ENCODE measurements at places on chromosomes 7 and 10.

GRCh38 chr7:25031007-25031406, 51.0 kb upstream of the OSBPL3 start:
- no peak for DNase-seq

DNA sequence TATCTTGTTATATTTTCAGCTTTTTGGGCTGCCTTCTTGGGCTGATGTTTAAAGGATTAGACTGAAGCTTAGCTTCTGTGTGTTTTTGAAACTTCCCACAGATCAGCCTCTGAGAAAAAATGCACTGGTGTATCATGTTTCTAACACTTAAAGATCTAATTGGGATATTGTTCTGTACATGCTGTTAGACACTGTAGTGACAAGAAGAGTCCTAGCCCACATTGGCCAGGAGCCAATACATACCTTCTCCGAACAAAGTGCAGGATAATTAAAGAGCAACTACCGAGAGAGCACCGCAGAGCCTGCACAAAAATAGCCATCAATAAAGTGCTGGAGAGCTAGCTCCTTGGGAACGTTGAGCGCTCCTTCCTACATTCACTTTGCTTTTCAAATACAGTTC, 289.4 kb upstream of the SP8 start:
- no peak for DNase-seq

DNA sequence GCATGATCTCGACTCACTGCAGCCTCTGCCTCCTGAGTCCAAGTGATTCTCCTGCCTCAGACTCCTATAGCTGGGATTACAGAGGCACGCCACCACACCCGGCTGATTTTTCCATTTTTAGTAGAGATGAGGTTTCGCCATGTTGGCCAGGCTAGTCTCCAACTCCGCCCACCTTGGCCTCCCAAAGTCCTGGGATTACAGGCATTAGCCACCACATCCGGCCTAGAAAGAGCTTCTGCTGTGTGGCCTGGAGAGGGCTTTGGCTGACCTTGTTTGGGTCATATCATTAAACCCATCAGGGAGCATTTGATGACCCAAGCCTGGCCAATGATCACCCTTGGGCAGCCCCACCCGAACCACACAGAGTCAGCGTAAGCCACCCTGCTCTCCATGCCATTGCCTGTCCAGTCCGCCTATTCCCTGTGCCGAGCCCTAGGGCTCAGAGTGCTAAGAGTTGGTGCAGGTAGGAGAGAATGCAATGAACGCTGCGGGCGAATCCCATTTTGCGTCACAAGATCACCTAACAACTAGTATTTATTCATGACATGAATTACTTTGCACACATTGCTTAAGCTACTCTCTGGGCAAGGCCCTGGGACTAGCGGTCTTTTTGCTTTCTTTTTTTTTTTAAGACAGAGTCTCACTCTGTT, 22.3 kb upstream of the GDI2 start:
- no peak for DNase-seq

DNA sequence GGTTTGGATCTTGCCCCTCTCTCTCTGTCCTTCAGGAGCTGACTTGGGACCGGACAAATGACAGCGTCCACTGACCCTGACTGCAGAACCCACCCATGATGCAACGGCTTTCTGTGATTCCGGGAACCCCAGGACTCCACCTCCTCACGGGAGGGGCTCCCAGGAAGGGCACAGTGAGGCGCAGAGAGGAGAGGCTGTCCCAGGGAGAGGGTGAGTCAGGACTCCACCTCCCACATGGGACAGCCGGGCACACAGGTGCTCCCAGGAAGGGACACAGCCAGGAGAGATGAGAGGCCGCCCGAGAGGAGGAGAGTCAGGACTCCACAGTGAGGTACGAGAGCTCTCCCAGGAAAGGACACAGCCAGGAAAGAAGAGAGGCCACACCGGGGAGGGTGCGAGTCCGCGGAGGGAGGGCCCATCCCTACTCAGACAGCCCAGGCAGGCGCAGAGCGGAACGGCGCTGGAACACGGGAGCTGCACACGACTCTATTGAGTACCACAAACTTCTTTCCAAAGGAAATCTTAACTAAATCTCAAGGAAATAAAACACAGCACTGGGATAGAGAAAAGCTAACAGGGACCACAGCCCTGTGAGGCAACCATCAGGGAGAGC, 162.5 kb downstream of the MAD1L1 start:
- DNase-seq, result no peak

DNA sequence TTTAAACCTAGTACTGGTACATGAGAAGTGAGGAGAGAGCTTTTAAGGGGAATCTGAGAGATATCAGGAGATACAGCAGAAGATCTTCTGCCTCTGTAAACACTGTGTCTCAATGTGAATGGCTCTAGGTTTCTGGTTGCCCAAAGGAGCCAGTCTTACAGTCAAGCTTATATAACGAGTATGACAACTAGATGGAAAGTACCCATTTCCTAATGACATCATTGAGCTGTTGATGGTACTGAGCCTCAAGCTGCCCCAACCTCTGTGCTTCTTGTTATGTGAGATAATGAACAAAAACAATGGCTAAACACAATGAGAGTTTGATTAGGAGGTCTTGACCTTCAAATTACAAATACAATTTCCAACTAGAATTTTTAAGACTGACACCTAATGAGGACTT, 451.5 kb downstream of the SORCS1 start:
- no peak for DNase-seq

- no peak for DNase-seq
Observed at GRCh38 chr10:24834869-24835268, 111.2 kb upstream of the ARHGAP21 start.

- no peak for DNase-seq
Observed at GRCh38 chr10:92502296-92502808, 71.5 kb downstream of the IDE start.

- no peak for DNase-seq
Observed at GRCh38 chr7:14834456-14834855, 68.1 kb downstream of the DGKB start.

DNA sequence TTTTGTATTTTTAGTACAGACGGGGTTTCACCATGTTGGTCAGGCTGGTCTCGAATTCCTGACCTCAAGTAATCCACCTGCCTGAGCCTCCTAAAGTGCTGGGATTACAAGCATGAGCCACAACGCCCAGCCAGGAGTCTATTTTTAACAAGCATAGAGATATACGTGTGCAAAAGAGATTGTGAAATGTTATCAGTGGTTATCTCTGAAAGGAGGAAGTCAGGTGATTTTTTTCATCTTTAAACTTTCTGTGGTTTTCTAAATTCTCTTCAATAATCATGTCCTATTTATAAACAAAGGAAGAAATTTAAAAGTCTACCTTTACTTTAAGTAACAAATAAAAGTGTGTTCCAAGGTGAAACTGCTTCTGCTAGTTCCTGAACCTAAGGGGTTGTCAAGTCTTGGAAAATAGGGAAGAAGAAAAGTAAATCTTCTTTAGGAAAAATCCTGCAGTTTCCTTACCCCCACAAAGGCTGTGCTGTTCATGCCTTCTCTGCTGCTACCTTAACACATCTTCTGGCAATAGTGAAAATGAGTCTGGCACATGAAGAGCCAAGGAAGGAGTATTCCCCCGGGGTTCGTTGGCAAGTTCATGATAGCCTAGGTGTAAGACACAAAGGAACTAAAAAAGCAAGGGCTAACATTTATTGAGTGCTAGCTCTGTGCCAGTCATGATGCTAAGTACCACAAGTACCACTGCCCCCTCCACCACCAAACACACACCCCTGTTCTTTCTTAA, 51.1 kb downstream of the CYP26A1 start:
- no peak for DNase-seq

DNA sequence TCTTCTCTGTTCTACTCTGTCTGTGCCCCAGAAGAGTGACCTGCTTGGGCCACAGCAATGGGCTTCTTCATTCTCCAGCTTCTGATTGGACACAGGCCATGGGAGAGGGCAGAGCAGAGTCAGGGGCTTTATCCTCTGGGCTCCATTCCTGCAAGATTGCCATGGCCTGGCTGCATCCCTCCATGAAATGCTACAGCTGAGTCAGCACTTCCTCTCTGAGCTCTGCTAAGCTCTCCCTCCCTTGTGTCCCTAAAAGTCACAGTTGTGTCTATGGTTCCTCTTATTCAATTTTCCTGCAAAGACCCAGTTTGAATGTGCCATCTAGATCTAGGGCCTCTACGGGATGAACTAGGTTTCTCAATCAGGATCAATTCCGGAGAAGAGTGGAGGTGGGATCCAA, 903.8 kb downstream of the TYW1 start:
- no peak for DNase-seq

DNA sequence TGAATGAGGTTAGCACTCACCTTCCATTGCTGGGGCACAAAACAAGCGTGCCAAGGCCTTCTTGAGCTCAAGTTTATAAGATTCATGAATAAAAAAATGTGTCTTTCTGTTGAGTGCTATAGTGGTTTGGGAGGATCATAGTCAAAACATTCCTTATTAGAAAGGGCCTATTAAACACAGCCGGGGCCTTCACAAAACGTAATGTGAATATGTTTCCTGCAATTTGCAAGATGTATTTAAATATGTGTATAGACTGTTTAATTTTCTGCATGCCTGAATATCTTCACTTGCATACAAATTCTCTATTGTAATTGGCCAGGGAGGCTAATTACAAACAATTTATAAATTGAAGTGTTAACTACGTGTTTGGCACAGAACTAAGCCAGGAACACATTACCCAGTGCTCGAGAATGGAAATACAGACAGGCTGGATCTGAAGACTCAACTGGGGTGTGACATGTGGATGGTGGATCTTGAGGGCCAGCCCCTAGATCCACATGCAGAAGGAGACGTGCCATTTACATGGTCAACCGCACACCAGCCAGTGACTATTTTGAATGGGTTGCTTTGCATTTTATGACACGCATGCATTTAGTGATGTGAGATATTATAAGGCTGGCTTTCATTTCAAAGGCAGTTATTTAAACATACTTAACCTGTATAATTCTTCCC, 31.3 kb downstream of the LYZL2 start:
- no peak for DNase-seq

GRCh38 chr7:128381161-128381821, 19.8 kb upstream of the PRRT4 start:
- no peak for DNase-seq

- DNase-seq, result no peak
Observed at GRCh38 chr10:11207560-11207844, 189.8 kb downstream of the CELF2 start.

DNA sequence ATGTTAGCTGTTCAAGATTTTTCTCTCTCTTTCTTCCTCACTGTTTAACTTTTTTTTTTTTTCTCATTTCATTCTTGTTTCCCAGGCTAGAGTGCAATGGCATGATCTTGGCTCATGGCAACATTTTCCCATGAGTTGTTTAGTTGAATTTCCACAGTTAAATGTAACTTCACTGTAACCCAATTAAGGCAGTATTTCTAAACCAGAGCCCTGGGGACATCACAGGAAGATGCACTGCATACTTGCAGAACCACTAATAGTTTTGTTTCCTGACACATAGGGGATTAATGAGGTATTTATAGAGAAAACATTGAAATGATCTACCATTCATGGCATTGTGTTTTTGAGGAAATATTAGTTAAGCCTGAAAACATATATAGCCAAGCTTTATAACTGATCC, 795.6 kb upstream of the GHITM start:
- no peak for DNase-seq
